ENCODE measurements at places on chromosomes 1 and 21.
A peak's percentile ranks its signal among the peaks of the same experiment; 100 is the strongest.

GRCh38 chr1:57712846-57713245 is 289.0 kb upstream of the DAB1 start:
- DNase-seq, result no peak

DNA sequence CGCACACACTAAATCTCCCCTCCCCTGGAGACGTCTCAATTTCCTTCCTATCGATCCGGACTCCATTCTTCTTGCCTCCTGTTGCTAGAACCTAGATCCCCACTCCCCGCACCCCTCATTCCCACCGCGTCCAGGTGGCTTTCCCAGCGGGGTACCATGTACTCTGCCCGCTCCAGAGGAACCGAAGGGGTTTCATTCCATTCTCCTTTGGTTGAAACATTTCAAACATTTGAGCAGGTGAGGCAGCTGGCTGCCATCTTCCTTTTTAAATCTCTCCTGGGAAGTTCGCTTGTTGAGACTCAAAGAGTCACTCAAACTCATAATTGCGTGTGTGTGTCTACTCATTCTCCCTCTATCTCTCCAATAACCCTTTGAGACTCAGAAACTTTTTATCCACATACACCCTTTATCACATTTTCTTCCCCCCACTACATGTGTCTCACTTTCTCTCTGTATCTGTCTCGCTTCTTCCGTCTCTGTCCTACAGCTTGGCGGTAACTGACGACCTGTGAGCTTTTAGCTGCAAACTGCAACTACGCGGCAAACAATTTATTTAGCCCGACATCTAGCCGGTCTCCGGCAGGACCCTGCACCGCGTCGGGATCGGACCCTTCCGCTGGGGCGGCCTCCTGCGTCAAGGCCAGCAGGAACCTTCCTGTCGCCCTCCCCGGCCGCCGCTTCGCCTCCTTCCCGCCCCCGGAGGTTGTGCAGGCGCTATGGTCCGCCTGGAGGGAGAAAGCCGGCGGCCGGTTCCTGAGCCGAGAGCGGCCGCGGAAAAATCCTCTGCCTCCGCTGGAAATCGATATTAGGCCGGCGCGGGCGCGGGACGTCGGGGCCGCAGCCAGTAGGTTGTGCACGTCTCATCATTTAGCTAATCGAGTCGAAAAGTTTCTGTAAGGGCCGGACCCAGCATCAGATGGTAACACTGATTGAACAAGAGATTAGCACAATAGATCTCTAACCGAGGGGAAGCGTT is 3.0 kb upstream of the FOXD3 start:
- DNase-seq, result no peak

DNA sequence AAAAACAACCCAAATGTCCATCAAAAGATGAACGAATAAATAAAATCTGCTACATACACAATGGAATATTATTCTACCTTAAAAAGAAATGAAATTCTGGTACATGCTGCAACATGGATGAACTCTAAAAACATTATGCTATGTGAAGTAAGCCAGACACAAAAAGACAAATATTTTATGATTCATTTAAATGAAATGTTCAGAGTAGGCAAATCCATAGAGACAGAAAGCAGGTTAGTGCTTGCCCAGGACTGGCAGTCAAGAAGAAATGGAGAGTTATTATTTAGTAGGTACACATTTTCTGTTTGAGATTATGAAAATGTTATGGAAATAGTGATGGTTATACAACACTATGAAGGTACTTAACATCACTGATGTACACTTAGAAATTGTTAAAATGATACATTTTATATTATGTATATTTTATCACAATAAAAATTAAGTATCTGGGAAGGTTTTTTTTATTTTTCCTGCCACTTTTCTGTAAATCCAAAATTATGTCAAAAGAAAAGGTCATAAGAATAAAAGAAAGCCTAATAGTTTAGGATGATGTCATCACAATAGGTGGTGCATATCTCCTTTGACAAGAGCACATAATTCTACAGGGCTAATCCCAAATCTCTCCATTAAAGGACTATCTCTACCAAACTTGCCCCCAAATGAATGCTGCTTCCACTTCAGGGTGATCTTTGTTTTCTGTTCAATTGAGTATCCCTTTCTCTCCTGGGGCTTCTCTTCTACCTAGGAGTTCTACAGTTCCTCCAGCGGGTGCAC is 40.2 kb upstream of the FCER1A start:
- DNase-seq, result no peak

DNA sequence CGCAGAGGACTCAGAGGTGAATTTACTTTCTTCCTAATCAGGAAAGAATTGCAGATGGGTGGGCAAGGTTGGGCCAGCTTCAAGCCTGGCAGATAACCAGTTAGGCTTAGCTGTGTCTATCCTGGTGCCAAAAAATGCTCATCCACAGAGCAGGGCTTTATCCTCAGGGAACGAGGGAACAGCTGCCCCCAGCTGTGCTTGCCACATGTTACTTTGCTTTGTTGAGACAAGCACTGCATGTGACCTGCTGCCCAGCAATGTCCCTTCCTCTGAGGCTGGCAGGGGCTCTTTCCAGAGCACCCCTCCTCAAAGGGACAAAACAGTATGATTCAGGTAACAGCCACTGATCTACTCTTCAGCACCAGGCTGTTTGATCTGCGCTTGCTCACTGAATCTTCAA is 505.1 kb upstream of the USP24 start:
- DNase-seq, result no peak

DNA sequence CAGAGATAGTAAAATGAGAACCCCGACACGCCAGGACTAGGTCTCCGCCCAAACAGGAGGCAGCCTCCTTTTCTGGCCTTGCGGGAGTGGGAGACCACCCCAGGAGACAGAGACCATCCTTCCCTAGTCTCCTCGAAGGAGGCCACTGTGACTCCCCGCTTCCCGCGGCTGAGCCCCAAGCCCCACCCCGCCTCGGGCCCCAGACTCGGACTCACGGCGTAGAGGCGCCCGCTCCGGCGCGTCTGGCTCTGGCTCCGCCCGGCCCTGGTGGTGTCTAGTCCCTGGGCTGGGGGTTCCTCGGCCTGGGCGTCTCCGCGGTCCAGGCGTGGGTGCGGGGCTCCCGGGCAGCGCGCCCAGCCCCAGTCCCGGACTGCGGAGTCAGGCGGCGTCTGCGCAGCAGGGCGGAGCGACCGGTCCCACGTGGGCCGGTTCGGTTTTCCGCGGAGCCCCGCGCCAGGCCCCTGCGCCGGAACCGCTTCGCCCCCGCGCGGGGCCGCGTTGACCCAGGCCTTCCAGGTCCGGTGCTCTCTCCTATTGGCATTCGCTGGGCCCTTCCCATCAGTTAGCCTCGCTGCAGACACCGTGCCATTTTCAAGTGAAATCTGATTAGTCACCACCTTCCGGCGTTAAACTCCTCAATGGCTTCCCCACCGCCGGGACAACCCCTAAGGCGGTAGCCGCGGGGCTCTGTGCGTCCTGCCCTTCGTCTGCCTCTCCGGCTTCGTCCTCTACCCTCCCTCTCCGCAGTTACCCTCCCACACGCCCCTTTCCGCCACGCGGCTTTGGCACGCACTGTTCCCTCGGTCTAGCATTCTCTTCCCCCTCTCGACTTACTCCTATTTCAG is at the start of gene C1orf216:
Gene C1orf216 (minus strand): TSS at position 393 of the 845 bp plus-strand sequence. CDS start 2,563 bp downstream, outside the sequence.
- peak; percentile 21 for DNase-seq

DNA sequence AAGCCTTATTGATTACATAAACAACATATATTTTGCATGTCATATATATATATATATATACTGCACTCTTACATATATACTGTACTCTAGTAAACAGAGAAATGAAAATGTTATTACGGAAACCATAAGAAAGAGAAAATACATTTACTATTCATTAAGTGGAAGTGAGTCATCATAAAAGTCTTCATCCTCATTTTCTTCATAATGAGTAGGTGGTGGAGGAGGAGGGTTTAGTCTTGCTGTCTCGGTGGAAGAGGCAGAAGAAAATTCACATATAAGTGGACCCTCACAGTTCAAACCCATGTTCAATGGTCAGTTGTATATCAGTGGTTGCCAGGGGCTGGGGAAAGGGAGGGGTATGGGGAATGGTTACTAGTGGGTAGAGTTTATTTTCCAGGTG is 8.0 kb upstream of the IFNLR1 start:
- no peak for DNase-seq

DNA sequence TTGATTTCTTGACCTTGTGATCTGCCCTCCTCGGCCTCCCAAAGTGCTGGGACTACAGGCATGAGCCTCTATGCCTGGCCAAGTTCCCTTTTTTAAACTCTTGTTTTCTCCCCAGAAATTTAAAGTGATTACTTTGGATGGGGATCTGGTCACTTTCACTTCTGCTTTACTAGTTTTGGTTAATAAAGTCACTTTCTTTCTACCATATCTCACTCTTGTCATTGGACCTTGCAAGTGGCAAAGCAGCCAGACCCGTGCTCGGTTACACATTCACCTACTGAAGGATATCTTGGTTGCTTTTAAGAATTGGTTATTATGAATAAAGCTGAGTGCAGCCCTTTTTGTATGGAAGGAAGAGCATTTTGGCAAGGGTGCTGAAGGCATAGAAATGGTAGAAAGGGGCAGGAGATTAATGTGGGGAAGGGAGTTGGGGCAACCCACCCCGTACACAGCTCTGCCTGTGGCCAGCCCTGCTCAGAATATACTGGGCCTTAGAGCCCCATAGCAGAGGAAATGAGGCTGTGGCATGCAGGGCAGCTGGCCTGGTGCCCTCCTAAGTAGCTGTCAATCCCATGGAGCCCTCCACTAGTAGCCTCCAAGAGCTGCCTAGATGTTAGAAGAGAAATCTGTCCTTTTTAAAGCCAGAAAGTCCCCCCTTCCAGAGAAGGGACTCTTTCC is 40.7 kb downstream of the CD2 start:
- no peak for DNase-seq

DNA sequence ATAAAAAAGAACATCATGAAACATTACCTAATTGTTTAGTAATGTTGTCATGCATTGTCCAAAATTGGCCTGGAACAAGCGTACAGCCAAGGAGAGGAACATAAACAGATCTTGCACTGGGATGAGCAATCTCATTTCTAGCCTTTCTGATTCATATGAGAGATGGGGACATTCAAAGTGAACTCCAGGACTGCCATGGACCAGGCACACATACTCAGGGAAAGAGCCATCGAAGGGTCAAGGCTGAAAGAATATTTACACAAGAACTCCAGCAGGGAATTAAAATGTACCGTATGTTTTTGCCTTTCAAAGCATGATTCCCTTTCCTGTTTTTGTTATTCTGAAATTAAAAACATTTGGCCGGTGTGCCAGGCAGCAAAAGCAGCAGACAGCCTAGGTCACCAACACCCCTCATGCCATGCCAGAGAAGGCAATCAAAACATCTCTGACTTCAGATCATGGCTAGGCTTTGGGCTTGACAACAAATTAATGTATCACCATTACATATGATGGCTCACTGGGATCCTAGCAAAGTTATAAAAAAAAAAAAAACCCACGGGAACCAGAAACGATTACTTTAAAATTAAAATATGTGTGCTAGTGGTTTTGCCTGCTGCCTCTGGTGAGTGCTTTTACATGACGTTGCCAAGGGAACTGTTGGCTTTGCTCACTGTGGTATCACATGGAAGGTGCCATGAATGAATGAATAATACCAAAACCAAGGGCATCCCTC is 159.8 kb downstream of the TGFBR3 start:
- no peak for DNase-seq

DNA sequence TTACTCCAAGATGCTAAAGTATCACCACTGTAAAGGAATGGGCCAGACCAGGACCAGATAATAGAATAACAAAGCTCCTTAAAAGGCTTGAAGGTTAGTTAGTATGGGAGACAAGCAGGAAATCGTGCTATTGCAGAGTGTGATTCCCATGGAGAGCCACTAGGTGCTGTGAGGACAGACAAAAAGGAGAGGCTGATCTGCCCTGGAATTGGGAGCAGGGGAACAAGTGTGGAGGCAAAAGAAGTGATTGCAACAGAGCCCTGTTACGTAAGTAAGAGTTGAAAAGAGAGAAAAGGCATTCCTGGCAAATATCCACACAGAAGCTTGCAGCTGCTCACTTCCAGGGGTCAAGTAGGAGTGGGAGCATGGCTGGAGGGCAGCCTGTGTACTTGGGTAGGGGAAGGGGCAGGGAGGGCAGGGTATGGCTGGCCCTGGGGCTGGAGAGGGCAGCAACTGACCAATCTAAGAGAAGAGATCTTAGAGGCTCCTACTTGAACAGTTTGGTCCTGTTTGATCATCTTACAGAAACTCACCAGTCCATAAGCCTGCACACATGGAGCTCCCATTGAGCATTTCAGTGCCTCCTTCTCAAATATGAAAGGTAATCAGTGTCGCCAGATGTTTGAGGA is 207.7 kb upstream of the GJB5 start:
- DNase-seq, result no peak

DNA sequence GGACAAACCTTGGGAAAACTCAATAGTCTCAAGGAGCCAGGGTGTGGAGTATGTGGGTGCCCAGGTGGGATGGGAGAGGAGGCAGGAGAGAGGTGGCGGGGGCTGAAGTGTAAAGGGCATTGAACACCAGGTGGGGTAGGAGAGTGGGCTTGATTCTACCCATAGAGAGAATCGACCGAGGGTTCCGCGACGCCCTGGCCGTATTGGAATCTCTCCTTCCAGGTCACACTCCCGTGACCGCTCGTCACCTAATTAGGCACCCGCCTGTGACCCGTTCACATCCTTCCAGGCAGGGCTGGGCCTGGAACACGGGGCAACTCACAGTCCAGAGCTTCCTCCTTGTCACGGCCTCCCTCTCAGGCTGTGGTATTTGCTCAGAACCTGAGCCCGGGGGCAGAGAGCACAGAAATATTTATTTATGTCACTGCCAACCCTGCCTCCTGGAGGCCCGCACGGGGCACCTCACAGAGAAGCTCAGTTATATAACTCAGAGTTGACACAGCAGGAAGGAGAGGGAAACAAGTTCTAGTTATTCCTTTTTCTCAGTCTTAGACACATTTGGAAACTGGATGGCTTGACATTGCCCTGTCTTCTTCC is 12.0 kb downstream of the NCMAP start:
- DNase-seq, result no peak

- DNase-seq, result no peak
Measured at GRCh38 chr21:37916310-37917051, at the start of gene KCNJ6. Gene KCNJ6, minus strand, starts transcription at chr21:37916457. Its CDS starts 75,775 bp downstream, at chr21:37840682.

GRCh38 chr1:6596351-6596750 is 6.3 kb downstream of the KLHL21 start:
- DNase-seq, result no peak

DNA sequence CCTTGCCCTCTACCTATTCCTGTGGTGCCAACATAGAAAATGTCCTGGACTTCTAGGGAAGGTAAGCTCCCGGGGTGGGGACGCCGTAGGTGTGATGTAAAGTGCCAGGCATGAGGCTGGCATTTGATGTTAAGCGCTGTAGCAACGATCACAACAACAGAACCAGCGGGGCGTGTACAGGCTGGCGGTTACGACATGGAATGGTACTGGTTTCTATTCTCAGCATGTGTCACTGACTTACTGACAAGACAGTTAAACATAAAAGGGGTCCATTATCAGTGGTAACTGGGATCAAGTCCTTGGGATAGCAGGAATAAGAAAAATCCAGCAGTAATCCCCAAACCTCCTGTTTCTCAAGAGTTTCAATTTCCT is 58.9 kb downstream of the TGFBR3 start:
- no peak for DNase-seq

DNA sequence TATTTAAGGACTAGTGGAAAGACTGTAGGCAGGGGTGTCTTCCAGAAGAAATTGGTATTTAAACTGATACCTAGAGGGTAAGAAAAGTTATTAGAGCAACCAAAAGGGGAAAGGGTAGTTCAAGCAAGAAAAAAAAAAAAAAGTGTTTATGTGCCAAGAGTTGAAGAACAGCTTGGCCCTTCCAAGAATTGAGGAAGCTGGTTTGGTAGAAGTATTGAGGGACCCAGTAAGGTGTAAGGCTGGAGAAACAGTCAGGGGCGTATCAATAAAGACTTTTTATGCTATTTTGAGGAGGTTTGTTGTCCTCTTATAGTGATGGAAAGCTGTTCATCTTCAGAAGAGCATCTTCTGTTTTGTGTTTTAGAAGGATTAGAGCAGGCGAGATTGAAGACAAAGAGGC is 108.3 kb downstream of the PTPRC start:
- DNase-seq, result no peak

Measured in stimulated activated CD4-positive, alpha-beta T cell treated with anti-CD3 and anti-CD28 coated beads, Interleukin-1b, Interleukin-23, amount 100 ng/mL, for 1 hour (primary cell).